ENCODE measurements at places on chromosomes 6 and 20.

DNA sequence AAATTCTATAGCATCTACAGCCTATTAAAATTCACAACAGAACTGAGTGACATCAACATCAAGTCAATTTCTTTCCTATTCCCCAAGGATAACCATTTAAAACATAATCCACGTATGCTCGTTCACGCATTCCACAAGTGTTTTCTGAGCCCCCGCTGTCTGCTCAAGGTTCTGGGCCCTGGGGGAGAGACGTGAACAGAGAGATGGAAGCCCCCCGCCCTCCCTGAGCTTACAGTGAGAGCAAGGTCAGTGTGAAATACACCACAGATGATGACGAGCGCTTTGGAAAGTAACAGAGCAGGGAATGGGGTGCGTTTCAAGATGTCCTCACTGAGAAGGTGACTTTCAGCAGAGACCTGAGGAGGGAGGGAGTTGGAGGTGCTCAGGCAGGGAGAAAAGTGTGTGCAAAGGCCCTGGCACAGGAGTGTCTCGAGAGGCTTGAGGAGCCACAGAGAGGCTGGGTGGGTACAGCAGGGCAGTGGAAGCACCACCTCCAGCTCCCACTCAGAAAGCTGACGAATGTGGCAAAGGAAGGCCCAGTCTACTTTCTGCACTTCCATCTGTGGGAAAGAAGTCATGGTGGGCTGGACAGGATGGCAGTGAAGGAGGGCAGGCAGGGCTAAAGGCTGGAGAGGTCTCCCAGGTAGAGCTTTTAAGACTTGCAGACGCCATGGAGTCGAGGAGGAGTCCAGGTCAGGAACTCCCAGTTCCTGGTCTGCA, 88.3 kb downstream of the DLL1 start:
- DNase-seq = no peak

GRCh38 chr6:164151161-164152120, 736.9 kb downstream of the QKI start:
- no peak for DNase-seq

DNA sequence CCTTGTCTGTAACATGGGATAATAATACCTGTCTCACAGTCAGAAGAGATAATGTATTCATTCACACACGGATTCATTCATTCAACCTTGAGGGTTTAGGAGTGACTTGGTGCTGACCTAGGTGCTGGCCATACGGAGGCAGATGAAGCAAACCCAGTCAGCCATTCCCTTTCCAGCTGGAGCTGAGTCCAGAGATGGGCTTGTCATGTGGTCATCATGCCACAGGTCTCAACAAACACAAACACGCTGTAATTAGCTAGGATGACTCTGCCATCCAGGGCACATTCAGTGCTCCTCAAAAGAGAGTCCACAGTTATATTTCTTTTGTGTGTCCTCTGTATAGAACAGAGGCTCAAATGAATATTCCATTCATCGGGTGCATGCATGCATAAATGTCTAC, 19.5 kb upstream of the PRELID3B start:
- DNase-seq = no peak

DNA sequence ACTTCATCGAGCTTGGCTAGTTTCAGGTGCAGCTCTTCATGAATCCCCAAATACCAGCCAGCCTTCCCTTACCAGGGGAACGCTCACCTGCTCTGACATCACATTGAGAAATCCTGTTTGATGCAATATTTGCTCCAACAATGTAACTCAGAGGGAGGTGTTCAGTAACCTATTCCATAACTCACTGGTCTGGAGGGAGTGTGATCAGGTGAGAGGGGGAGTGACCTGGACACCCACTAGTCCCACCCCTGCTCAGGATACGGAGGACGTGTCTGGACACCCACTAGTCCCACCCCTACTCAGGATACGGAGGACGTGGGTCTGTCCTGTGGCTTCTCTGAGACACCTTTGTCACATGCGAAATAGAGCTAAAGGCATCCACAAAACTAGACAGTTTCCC, 70.3 kb downstream of the HUS1B start:
- DNase-seq = no peak

- no peak for DNase-seq
Measured at GRCh38 chr6:134420614-134421181, 102.8 kb upstream of the SGK1 start.

DNA sequence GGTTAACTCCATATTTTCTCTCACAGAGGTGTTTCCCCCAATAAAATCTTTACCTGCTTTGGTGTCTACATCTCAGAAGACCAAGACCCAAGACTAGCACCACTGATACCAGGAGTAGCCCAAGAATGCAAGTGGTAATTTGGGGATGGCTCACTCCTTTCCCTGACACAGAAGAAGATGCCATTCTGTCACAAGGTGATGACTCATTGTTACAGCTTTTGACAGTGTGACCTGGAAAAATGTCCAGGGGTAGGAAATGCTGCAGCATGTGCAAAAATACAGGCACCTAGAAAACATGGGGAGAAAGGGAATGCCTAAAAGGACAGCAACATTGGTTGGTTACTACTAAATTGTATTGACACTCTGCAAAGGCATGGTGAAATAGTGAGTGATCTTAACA, 254.0 kb upstream of the GJE1 start:
- DNase-seq = no peak
